ENCODE measurements at places on chromosomes 13 and 19.

DNA sequence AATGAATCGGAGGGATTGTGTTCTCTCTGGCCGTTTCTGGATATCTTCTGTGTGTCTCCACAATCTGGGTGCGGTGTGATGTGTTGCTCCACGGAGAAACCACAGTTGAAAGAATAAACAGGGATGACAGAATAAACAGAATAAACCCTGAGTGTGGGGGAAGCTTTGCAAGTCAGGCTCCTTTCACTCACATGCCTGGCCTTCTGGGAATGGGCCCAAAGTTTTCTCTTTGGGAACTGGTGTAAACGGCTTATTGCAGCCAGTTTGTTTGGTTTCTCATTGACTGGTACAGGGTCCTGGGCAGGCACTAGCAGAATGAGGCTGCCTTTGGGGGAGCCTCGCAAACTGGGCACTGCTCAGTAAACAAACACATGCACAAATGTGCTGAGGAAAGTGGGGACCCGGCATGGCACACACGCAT is 324.7 kb downstream of the DLEU7 start:
- H3K27me3 ChIP-seq: no peaks in the 10 kb centered on the region
- H3K4me1 ChIP-seq: no peaks in the 10 kb centered on the region
- H3K4me3 ChIP-seq: no peak overlapping the region
- no peak overlapping the region for H3K27ac ChIP-seq

- H3K27me3 ChIP-seq: no peaks in the 10 kb centered on the region
- H3K4me1 ChIP-seq: no peaks in the 10 kb centered on the region
- H3K36me3 ChIP-seq: no peaks in the 10 kb centered on the region
- no peak overlapping the region for H3K4me3 ChIP-seq
- H3K27ac ChIP-seq: no peak overlapping the region
Measured at GRCh38 chr13:108963846-108964600, 334.6 kb downstream of the MYO16 start.

- H3K27me3 ChIP-seq: no peaks in the 10 kb centered on the region
- H3K36me3 ChIP-seq: no peaks in the 10 kb centered on the region
- DNase-seq: peak; percentile 63
- H3K27ac ChIP-seq: peak overlapping the region; percentile 72
- H3K4me1 ChIP-seq: peaks cover 20% of the 10 kb centered on the region
Measured at GRCh38 chr13:44906713-44907112, 82.6 kb downstream of the NUFIP1 start.

GRCh38 chr13:112245989-112246388 is 130.2 kb upstream of the SPACA7 start:
- H3K27ac ChIP-seq: no peak overlapping the region
- H3K27me3 ChIP-seq: no peaks in the 10 kb centered on the region
- DNase-seq: no peak
- H3K4me3 ChIP-seq: no peak overlapping the region
- H3K4me1 ChIP-seq: no peaks in the 10 kb centered on the region

DNA sequence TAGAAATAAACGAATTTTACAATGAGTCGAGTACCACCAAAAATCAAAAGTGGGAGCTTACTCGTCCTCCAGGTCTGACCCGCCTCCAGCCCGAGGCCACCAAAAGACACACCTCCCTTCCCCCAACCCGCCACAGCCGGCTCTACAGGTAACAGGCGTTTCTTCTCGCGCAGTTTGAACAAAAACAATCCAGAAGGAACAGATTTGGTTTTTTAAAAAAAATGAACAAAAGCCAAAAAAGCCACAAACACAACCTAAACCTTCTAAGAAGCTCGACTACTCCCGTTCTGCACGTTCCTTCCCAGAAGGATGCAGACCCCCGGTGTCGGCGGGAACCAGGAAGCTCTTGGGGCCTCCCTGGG is 671 bp downstream of the ZDHHC20 start:
- peak; percentile 64 for DNase-seq
- H3K27me3 ChIP-seq: no peaks in the 10 kb centered on the region
- H3K4me3 ChIP-seq: peak overlapping the region; percentile 97
- peak overlapping the region; percentile 90 for H3K27ac ChIP-seq

- H3K4me3 ChIP-seq: no peak overlapping the region
- H3K27me3 ChIP-seq: no peaks in the 10 kb centered on the region
- DNase-seq: peak; percentile 69
- no peaks in the 10 kb centered on the region for H3K4me1 ChIP-seq
- no peak overlapping the region for H3K27ac ChIP-seq
- H3K36me3 ChIP-seq: no peaks in the 10 kb centered on the region
Measured at GRCh38 chr13:22014469-22014868, 343.6 kb downstream of the FGF9 start.

DNA sequence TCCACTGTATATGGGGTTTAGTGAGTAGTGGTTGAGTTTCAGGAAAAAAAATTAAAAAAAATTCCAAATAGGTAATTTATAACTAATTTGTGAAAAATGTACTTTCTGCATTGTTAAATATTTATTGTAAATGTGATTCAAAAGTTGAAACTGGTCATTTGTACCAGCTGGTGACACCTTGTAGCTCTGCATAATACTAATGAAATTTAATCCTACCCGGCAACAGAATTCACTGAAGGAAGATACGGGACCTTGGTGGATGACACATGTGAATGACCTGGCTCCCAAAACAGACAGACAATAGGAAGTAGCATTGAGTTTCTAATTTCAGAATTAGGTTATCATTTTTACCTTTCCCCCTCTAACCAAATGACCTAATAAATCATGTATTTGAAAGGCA is 73.8 kb downstream of the SLITRK6 start:
- H3K36me3 ChIP-seq: no peaks in the 10 kb centered on the region
- no peak for DNase-seq
- no peaks in the 10 kb centered on the region for H3K4me1 ChIP-seq
- H3K4me3 ChIP-seq: no peak overlapping the region
- H3K27me3 ChIP-seq: no peaks in the 10 kb centered on the region

- DNase-seq: no peak
- H3K4me1 ChIP-seq: no peaks in the 10 kb centered on the region
- H3K36me3 ChIP-seq: no peaks in the 10 kb centered on the region
- H3K27ac ChIP-seq: no peak overlapping the region
- H3K4me3 ChIP-seq: no peak overlapping the region
Measured at GRCh38 chr13:98677398-98677797, 75.1 kb downstream of the SLC15A1 start.

GRCh38 chr19:4742723-4743646 is 19.3 kb upstream of the DPP9 start:
- no peaks in the 10 kb centered on the region for H3K36me3 ChIP-seq
- H3K27ac ChIP-seq: no peak overlapping the region
- no peak for DNase-seq

DNA sequence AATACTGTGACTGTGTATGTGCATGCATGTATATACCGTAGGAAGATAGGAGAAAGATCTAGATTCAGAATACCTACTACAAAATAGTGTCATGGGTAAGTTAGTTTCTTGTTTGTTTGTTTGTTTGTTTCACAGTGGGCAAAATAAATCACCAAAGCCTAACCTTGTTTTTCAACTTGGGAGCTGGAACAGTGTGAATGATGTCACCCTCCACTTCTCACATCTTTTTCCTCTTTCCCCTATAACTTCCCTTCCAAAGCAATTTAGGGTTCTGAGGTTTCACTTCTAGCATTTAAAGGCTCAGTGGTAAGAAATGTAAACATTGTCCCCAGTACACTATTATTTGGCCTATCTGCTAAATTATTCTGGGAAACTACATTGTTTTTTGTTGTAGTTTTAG is 5.4 kb downstream of the KCTD4 start:
- no peak overlapping the region for H3K4me3 ChIP-seq
- H3K27me3 ChIP-seq: no peaks in the 10 kb centered on the region
- no peak for DNase-seq
- no peaks in the 10 kb centered on the region for H3K4me1 ChIP-seq
- H3K27ac ChIP-seq: no peak overlapping the region

DNA sequence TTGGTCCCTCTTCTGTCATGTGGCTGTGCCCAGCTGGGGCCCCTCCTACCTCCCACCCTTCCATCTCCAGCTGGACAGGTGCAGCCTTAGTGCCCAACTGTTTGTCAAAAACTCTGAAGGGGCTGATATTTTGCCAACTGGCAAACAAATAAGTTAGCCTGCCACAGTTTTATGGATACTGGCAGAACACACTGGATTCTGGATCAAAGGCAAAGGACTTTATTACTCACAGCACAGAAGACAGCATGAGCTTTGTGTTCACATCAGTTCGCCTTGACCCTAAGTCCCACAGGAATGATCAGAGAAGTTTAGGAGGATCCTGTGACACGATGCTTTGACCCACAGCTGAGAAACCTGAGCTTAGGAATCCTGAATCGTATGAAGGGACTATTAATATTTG is 16.4 kb downstream of the KLK2 start:
- no peaks in the 10 kb centered on the region for H3K27me3 ChIP-seq
- H3K4me3 ChIP-seq: no peak overlapping the region
- H3K4me1 ChIP-seq: peaks cover 23% of the 10 kb centered on the region
- no peaks in the 10 kb centered on the region for H3K36me3 ChIP-seq

GRCh38 chr19:3115916-3116602 is 19.8 kb upstream of the GNA15 start:
- H3K4me1 ChIP-seq: no peaks in the 10 kb centered on the region
- no peaks in the 10 kb centered on the region for H3K36me3 ChIP-seq
- no peak for DNase-seq
- H3K27ac ChIP-seq: no peak overlapping the region

DNA sequence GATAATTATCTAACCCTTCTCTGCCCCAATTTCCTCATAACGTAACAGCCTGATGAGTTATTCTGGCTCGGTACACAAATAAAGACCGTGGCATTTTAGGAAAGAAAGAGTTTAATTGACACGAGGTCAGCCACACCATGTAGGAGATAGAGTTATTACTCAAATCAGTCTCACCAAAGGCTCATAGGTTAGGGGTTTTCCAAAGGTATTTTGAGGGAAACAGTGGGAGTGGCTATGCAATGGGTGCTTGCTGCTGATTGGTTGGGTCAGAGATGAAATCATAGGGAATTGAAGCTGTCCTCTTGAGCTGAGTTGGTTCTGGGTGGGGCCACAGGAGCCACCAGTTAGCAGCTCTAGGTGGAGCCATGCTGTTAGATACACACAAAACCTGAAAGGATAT is 137.5 kb downstream of the FREM2 start:
- DNase-seq: no peak
- H3K27me3 ChIP-seq: no peaks in the 10 kb centered on the region
- H3K4me3 ChIP-seq: no peak overlapping the region

GRCh38 chr19:1425102-1425837 is 12.9 kb upstream of the RPS15 start:
- H3K4me3 ChIP-seq: no peak overlapping the region
- H3K36me3 ChIP-seq: no peaks in the 10 kb centered on the region
- no peak overlapping the region for H3K27ac ChIP-seq
- no peak for DNase-seq
- no peaks in the 10 kb centered on the region for H3K4me1 ChIP-seq
- H3K27me3 ChIP-seq: no peaks in the 10 kb centered on the region

DNA sequence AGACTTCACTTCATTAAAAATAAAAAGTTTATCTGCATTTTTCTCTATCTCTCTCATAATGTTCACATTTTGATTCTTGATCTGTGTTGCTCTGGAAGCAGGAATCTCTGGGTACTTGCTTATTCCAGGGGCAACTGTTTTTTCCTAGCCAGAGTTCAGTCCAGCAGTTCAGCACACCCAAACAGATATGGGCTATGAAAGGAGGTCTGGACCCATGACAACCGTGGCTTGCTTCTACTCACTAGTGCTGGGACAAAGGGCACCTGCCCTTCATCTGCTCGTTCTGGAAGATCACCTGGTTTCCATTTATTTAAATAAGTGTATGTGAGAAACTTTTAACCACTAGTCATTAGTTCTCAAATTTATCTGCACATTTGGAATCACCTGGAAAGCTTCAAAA is 36.0 kb downstream of the POLR1D start:
- no peaks in the 10 kb centered on the region for H3K36me3 ChIP-seq
- H3K27me3 ChIP-seq: no peaks in the 10 kb centered on the region
- peaks cover 2% of the 10 kb centered on the region for H3K4me1 ChIP-seq
- DNase-seq: no peak
- no peak overlapping the region for H3K27ac ChIP-seq
- H3K4me3 ChIP-seq: no peak overlapping the region

DNA sequence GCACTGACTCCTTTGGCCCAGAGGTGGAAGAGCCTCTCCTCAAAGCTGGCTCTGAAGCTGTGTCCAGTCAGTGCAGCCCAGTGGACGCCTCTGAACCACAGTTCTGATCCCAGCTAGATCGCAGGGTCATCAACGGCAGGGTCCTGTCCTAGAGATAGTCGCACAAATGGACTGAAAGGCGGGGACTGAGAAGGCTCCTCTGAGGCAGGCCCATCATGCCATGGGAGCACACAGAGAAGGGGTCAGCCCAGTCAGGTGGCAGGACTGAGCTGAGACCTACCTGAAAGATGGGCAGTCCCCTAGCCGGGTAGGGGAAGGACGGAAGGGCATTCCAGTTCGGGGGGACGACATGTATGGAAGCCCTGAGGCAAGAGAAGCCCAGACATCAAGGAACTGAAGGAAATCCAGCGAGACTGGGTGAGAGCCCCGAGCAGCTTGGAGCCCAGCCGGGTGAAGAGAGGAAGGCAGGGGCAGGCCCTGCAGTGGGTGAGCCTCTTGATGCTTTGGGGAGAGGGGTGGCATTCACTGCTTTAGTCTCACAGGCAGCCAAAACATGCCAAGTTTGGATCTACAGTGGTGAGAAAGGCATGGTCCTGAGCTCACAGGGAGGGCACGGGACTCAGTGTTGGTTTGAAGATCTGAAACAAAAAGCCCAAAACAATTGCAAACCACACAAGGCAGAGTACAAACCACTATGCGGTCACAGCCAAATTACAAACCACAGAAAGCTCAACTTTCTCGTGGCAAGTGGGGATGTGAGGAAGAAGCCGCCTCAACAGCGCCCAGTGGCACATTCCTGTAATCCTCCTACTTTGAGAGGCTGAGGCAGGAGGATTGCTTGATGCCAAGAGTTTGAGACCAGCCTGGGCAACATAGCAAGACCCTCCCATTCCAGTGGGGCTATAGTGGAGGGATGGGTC is 10.0 kb downstream of the CALM3 start:
- no peak for DNase-seq
- no peaks in the 10 kb centered on the region for H3K27me3 ChIP-seq
- no peaks in the 10 kb centered on the region for H3K4me1 ChIP-seq
- peaks cover 10% of the 10 kb centered on the region for H3K36me3 ChIP-seq
- no peak overlapping the region for H3K27ac ChIP-seq
- no peak overlapping the region for H3K4me3 ChIP-seq

- H3K36me3 ChIP-seq: no peaks in the 10 kb centered on the region
- H3K4me3 ChIP-seq: peak overlapping the region; percentile 73
- peaks cover 22% of the 10 kb centered on the region for H3K4me1 ChIP-seq
- peak overlapping the region; percentile 98 for H3K27ac ChIP-seq
- DNase-seq: no peak
Measured at GRCh38 chr19:49639401-49640112, 386 bp downstream of the RRAS start.

Measured in prostate gland (tissue), 2 donors.